ENCODE measurements at places on chromosomes 7 and 10.

DNA sequence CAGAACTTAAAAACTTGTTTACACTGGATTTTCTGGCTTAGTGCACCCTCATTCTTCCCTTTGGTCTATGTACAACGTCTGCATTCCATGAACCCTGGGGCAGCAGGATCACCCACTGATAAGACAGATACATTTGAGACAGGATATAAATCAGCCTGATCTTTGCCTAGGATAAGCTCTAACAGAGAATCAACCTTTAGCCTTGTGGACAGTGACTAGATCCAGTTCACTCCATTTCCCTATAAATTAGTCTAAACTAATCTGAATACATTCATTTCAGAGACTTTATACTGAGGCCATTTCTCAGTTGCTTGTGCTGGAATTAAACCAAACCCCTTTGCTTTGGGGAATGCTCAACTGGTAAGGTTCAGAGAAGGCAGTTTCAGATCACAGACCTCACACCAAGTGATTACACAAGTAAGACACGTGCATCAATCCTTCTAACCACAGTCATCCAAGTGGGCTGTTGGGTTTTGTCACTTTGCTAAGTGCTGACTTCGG is 639.8 kb upstream of the FZD8 start:
- no peak for DNase-seq

GRCh38 chr10:17747883-17748550 is 4.0 kb upstream of the TMEM236 start:
- no peak for DNase-seq

- no peak for DNase-seq
These were observed 48.0 kb downstream of the ZNF467 start for GRCh38 chr7:149725426-149725821.

DNA sequence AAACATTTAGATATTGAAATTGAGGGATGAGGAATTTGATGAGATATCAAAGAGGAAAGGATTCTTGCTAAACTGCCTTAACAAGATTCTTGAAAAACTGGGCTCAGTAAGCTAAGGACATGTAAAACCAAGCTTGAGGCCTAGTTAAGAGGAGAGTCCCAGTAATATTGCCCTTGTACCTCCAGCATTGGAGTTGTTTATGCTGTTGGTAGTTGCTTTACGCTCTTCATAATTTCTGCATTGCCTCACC is 156.1 kb upstream of the TRIM24 start:
- no peak for DNase-seq

DNA sequence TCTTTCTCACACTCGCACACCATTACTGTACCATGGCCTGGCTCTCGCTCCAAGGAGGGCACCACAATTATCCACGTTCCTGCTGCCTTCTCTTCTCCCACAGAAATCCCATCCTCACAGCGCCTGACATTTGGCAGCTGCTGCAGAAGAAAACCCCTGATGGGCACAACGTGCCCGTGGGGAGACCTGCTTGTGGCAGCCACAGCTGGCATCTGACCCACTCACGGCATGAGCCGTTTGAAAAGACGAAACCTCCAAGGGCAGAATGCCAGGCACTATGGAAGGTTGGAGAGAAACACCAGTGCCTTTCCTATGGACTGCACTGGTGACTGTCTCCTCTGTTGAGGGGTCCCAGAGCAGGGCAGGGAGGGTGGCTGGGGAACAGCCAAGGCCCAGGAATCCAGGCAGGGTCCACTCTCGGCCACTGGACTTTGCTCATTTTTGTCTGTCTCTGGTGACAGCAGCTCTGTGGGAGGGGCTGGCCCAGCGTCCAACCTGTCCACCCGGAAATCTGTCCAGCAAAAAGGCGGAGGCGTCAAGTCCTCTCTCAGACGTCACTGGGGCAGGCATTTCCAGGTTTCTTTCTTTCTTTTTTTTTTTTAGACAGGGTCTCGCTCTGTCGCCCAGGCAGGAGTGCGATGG is 61.0 kb upstream of the MKRN1 start:
- DNase-seq, result no peak

- no peak for DNase-seq
These were observed 4.2 kb downstream of the PYROXD2 start for GRCh38 chr10:98410759-98411158.

- no peak for DNase-seq
These were observed 138.4 kb downstream of the SDK1 start for GRCh38 chr7:3439333-3440030.

DNA sequence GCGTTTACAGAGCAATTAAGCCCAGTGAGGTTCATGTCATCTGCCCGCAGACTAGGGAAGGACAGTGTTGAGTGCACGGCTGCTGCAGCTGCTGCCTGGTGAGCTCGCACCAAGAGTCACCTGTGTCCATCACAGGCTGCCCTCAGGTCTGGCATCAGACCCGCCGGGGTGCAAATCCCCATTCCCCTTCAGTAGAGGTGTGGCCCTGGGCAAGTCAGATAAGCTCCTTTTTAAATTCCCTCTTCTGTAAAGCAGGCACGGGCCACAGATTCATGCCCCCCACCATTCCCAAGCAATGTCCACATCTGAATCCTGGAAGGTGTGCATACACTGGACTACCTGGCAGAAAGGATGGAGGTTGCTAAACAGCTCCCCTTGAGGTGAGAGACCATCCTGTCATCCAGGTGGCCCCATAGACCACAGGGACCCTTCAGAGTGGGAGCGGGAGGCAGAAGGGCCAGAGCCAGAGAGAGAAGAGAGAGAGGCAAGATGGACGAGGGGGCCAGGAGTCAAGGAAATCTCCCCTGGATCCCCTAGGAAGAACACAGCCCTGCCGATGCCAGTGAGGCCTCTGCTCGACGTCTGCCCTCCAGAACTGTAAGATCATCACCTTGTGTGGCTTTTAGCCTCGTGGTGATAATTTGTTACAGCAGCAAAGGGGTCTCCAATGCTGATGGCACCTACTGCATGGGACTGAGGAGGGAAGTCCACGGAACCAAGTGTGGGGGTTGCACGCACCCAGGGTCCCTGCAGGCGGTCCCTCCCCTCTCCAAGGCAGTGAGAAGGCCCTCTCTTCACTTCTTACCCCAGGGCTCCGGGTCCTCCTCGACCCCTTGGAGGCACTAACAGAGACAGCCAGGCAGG is 168.8 kb downstream of the TCERG1L start:
- no peak for DNase-seq

DNA sequence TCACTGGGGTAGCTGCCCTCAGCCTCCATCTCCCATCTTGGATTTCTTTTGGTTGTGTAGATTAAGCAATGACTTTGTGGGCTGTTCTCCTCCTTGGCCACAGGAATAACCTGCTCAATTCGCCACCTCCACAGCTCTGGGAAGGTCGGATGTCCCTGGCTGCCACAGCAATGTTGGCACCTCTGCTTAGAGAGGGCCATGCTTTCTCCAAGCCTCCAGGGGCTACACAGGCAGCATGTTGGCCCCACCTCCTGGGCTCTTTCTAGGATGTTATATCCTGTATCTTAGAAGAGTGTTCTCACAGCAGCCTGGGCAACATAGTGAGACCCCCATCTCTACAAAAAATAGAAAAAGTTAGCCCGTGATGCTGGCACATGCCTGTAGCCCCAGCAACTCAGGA is 35.4 kb upstream of the FXYD4 start:
- no peak for DNase-seq

DNA sequence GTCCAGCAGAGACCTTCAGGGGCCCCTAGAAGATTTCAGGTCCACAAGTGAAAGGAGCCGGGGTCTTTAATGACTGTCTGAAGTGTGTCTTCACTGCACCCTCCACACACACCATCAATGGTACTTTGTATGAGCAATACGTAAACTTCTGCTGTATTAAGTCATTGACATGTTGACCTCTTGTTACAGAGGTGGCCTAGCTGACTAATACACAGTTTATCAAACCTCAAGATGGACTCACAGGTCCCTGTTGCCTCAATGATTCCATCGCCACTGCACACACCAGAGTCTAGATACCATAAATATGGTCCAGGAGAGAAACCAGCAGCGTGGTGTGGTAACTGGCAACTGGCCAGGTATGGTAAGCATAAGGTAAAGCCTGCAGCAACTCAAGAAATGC is 19.5 kb downstream of the KCNMA1 start:
- DNase-seq, result no peak

GRCh38 chr10:26798298-26798697 is 62.5 kb downstream of the ABI1 start:
- no peak for DNase-seq

DNA sequence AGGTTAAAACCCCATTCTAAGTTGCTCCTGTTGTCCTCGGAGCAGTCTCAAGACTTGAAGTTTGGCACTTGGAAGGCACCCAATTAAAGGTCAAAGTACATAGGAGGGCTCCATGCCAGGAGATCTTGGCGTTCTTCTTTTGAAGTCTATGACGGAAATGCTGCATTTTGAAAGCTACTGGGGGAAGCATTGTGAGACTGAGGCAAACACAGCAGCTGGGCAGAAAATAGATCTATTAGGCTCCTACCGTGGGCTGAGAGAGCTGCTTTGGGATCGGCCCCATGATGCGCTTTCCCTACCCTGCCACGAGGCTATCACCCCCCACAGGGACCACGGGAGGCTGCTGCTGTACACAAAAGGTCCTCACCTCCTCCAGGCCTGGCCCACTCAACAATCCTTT is 20.0 kb downstream of the KIAA1549 start:
- no peak for DNase-seq

DNA sequence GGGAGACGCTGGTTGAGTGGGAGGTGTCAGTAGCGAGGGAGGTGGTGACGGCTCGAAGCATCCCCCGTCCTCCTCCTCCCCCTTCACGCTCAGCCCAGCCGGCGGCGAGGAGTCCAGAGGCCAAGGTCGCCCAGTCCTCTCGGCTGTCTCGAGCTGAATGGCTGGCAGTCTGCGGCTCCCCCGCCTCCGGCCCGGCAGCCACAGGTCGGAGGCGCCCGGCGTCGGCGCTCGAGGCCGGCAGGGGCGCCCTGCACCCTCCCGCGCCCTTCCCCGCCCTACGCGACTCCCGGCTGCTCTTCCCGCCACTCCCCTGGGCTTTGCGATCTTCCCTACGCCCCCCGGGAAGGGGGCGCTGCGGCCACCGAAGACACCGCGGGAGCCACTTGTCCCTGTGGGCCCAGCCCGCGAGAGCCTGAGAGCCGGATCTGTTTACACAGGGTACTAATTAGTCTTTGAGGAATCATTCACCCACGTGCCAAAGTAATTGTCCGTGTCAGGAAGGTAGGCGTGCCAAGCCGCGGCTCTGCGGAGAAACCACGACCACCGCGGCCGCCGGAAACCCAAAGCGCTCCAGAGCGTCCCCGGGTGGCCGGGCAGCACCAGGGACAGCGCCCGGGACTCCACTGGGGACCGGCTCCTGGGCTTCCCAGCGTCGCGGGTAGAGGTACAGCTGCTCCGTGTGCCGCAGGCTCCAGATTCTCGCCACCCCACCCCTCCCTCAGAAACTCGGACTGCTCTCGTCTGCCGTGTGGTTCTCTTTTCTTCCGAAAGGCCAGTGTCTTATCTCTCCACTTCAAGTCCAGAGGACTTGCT is at the start of gene NXPH1:
Gene NXPH1, plus strand, starts transcription at position 133 of the 813 bp plus-strand sequence.
- DNase-seq, result no peak

DNA sequence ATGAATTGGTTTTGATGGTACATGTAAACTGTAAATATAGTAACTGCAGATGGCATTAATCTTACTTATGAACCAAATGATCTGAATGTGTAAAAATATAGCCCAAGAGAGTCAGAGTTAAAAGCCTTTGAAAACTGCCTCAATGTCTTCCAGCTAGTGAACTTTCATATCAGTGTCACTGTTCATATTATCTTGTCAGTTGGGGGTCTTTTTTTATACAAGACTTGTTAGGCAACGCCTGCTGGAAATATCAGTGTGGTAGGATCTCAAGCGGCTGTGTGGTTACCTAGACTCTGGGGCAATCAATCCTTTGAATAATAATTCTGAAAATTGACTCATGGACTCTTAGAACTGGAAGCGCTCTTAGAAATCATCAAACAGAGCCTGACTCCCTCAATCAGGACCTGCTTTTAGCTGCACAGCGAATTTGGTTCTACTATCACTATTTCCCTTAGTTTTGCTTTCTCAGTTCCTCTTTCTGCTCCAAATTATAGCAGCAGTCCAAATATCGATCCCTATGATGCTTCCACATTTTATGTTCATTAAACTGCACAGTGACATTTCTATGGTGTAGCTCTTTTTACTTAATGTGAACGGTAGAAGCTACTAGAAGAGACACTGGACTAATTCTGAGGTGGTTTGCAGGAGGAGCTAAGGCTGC is 100.1 kb upstream of the COL1A2 start:
- DNase-seq, result no peak

GRCh38 chr7:17392846-17393245 is 94.4 kb downstream of the AHR start:
- DNase-seq, result no peak

DNA sequence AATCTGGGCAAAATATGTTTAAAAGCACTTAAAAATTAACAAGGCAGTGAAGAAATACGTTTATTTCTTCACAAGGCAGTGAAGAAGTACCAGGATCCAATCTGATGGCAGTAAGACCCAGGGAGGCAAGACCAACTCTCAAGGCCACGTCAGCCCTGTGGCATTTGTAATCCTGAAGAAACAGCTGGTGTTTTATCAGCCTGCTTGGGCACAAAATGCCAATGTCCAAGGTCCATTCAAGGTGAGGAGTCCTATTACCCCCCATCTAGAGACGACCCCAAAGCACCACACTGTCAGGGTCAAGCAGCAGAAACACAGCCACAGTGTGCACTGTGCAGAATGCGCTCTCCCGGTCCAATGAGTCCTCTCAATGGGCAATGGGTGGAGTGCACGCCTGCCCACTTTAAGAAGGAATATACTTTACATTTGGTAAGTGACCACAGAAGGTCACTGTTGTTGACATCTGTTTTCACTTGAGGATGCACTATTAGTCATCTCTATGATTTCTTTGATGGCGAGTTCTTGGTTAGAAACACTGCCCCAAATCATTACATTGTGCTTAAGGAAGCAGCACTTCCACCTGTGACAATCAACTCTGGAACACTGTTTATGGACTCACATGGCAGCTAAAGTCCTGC is 12.8 kb downstream of the CPXM2 start:
- DNase-seq, result no peak

DNA sequence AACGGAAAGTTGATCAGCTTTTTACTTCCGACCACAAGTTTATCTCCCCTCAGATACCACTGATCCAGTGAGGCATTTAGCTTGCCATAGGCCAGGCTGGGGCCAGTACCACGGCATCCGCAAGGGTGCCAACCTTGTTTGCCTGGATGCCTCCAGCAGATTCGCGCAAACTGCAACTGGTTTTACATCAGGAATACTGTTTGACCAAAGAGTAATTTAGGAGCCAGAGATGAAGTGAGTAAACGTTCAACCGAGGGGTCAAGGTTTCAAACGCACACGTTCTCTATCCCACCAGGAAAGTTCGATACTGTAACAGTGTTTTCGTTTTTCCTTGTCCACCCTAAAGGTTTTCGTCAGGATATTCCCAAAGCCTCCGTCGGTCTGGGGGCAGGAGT is 266 bp upstream of the MDFIC start:
- no peak for DNase-seq

GRCh38 chr7:82481499-82482097 is 38.0 kb upstream of the CACNA2D1 start:
- DNase-seq, result no peak

DNA sequence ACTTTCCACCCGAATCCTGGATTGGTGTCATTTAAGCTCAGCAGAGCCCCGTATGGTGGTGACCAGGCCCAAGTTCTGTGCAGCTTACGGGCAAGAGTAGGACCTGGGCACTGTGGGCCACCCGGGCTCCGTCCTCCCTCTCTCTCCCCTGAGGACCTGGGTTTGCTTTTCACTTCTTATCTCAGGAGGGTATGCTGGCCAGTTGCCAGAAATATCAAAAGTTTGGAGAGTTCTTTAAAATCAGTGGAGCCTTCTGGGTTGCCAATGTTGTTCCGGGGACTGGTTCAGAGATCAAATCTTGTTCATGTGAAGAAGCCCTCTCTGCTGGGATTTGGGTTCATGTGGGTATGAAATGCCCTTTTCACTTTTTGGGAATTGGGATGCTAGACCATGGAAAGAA is 145.4 kb downstream of the GRK5 start:
- DNase-seq, result no peak

GRCh38 chr7:101031082-101031481 is 11.2 kb downstream of the MUC17 start:
- no peak for DNase-seq
